ENCODE measurements at places on chromosomes 11 and 22. TPM values are rescaled to one million over a fixed set of nuclear protein-coding genes. Genes with fewer than 3 reads are reported as not detected.

DNA sequence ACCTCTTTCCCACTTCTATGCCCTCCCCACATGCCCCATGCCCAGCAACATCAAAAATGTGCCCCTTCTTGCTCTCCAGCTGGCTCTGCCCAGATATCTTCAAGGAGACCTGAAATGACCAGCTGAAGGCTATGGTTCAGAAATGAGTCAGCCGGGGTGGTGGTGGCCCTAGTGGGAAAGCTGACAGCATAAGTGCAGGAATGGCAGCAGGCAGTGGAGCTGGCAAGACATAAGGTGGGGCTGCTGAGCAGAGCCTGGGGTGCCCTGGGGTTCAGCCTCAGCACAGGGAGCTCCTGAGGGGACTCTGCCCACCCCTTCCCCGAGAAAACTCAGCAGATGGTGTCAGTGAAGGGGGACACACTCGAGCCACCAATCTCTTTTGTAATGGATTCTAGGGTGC is 593.4 kb downstream of the BUD13 start:
- H3K27me3 ChIP-seq, result no peaks in the 10 kb centered on the region
- H3K4me1 ChIP-seq, result no peaks in the 10 kb centered on the region
- no peaks in the 10 kb centered on the region for H3K36me3 ChIP-seq
- DNase-seq, result no peak
- no peak overlapping the region for H3K27ac ChIP-seq
- no peak overlapping the region for H3K4me3 ChIP-seq

NCF4 gene
- 77.9 TPM for total RNA-seq

SRPRA gene
- total RNA-seq, result 100 TPM

- H3K27ac ChIP-seq, result no peak overlapping the region
- no peak overlapping the region for H3K4me3 ChIP-seq
- H3K4me1 ChIP-seq, result no peaks in the 10 kb centered on the region
- peak; percentile 55 for DNase-seq
- no peaks in the 10 kb centered on the region for H3K36me3 ChIP-seq
Measured at GRCh38 chr11:120929664-120930154, 94.2 kb upstream of the TBCEL start.

NELL1 gene
- not detected for total RNA-seq

GRCh38 chr22:43179911-43180195 is 7.1 kb downstream of the TTLL12 start:
- peaks cover 29% of the 10 kb centered on the region for H3K36me3 ChIP-seq
- H3K4me1 ChIP-seq, result peaks cover 20% of the 10 kb centered on the region
- H3K4me3 ChIP-seq, result no peak overlapping the region
- DNase-seq, result no peak
- H3K27me3 ChIP-seq, result no peaks in the 10 kb centered on the region

GRCh38 chr22:36160499-36160942 is at the start of gene APOL3:
TSS of gene APOL3 (minus strand) at chr22:36160755. CDS start at chr22:36149055, 11,700 bp downstream.
- peaks cover 37% of the 10 kb centered on the region for H3K36me3 ChIP-seq
- H3K27me3 ChIP-seq, result no peaks in the 10 kb centered on the region

DEUP1 gene
- not detected for total RNA-seq

GRCh38 chr11:74822170-74822569 is 73.5 kb downstream of the RNF169 start:
- H3K4me1 ChIP-seq, result peaks cover 25% of the 10 kb centered on the region
- H3K4me3 ChIP-seq, result no peak overlapping the region
- DNase-seq, result no peak
- peaks cover 90% of the 10 kb centered on the region for H3K36me3 ChIP-seq

ISX gene
- not detected for total RNA-seq

DNA sequence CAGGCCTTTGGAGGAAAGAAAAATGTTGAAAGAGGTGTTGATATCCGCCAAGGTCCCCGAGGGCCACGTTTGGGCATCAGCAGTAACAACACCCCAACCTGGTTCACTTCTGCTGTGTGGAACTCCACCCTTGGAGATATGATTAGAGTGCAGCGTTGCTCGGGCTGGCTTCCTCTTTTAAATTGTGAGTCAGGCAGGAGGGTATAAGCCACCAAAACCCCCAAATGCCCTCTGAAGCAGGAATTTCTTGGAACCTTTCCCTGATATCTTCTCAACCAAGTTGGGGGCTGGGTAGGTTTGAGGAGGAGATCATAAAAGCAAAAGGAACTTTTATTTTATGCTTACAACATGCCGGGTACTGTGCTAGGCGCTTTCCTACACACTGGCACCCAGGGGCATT is 6.4 kb upstream of the C11orf96 start:
- H3K36me3 ChIP-seq, result no peaks in the 10 kb centered on the region
- H3K27me3 ChIP-seq, result peaks cover 29% of the 10 kb centered on the region
- H3K4me3 ChIP-seq, result no peak overlapping the region
- peaks cover under 1% of the 10 kb centered on the region for H3K4me1 ChIP-seq

GRCh38 chr22:42061041-42061440 is 9.6 kb downstream of the NAGA start:
- no peak overlapping the region for H3K27ac ChIP-seq
- peak; percentile 19 for DNase-seq
- H3K36me3 ChIP-seq, result peaks cover 74% of the 10 kb centered on the region
- no peaks in the 10 kb centered on the region for H3K27me3 ChIP-seq
- no peak overlapping the region for H3K4me3 ChIP-seq

MMP12 gene
- total RNA-seq, result not detected

GRCh38 chr22:20401376-20402014 is 7.5 kb downstream of the ZNF74 start:
- DNase-seq, result no peak
- H3K27ac ChIP-seq, result no peak overlapping the region
- peaks cover 7% of the 10 kb centered on the region for H3K36me3 ChIP-seq
- no peaks in the 10 kb centered on the region for H3K27me3 ChIP-seq
- no peak overlapping the region for H3K4me3 ChIP-seq

All from activated CD8-positive, alpha-beta memory T cell treated with anti-CD3 and anti-CD28 coated beads, Interleukin-2, amount 10 ng/mL, durations not matched to agents 7 days and 5 days (primary cell).